ENCODE measurements at places on chromosomes 6 and 20.

- no peak for DNase-seq
Observed at GRCh38 chr20:6888736-6889395, 121.4 kb downstream of the BMP2 start.

DNA sequence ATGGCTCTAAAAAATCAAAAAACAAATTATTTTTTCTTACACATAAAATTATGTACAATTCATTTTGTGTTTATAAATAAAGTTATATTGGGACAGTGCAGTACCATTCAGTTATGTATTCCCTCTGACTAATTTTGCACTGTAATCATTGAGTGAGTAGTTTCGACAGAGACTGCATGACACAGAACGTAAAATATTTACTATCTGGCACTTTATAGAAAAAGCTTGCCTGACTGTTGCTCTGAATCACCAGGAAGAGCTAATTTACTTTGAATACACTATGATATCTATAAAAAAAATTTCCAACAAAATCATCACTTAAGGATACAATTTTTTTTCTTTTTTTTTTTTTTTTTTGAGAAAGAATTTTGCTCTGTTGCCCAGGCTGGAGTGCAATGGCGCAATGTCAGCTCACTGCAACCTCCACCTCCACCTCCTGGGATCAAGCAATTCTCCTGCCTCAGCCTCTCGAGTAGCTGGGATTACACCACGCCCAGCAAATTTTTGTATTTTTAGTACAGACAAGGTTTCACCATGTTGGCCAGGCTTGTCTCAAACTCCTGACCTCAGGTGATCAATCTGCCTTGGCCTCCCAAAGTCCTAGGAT lies 11.0 kb upstream of the KHDC1L start:
- DNase-seq: no peak

DNA sequence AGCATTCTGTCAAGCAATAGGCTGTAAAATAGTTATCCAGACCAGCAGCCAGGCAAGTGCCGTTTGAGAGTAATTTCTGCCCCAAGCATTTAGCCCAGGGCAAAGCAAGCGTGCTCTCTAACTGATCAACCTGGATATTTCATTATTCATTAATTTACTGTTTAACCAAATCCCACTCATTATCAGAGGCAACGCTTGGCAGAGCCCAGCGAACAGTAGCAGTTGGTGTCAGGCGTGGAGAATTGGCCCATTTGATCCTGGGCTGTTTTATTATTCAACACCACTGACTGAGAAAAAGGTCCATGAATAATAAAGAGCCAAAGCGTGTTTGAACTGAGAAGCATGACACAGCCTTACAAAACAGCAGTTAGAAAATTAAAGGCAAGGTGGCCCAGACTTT lies 35.3 kb downstream of the TFAP2B start:
- no peak for DNase-seq

DNA sequence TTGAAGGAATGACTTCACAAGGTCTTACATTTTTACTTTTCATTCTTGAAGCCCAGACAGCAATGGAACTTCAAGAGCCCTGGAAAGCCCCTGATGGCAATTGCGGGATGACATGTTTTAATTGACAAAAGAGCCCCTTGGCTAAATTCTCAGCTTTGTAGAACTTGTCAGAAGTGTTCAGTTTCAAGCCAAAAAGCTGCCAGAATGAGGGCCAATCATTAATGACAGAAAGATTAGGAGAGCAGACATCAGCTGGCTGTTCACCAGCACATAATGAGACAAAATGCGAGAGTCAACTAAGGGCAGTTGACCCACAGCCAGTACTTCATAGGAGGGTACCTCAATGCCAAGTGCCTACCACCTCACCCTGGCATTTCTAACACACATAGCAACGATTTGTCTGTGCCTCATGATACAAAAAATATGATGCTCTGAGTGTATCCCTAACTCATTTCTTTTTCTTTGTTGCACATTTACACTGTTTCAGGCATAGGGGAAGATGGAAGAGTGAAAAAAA lies 243.1 kb downstream of the MYLK4 start:
- DNase-seq: no peak

DNA sequence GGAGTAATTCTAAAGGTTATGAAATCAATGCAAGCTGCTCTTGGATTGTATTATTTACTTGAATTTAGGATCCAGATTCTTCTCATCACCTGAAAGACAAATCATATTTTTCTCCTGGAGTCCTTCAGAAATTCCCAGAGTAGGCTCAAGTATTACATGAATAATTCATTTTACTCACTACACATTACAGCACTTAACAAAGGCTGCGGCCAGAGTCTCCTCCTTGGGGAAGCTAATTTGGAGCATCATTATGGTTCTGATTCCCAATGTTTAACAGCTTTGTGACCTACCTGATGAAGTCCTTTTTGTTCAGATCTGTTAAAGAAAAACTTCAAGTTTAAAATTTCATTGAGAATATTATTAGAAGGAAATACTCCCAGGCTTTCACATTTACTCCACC lies 28.7 kb downstream of the GRIK2 start:
- DNase-seq: no peak

GRCh38 chr20:33079259-33079658 lies at the start of gene BPIFB4:
BPIFB4 (plus strand) TSS chr20:33079643; CDS start chr20:33081527, 1,884 bp downstream.
- no peak for DNase-seq

- DNase-seq: no peak
Observed at GRCh38 chr6:79802657-79803300, 144.6 kb downstream of the ELOVL4 start.

DNA sequence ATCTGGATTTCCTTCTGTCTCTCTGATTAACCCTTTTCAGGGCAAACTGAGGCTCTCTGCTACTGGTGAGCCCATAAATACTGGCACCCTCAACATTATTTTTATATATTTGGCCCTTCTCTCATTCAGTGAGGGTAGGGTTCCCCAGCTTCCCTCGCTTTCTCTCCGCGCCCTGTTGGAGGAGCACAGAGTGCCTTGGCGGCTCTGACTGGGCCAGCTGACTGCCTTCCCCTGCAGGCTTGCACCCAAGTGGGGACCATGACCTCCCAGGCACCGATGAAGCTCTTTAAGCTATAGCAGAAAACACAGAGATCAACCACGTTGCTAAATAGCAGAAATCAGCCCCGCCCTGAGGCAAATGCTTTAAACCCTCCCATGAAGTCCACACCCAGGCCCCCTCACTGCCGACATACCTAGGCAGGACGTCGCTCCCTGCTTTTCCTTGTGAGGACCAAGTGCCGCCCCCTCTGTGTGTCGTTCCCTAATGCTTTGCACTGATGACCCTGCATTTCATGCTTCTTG lies 105.0 kb downstream of the HUS1B start:
- DNase-seq: no peak

DNA sequence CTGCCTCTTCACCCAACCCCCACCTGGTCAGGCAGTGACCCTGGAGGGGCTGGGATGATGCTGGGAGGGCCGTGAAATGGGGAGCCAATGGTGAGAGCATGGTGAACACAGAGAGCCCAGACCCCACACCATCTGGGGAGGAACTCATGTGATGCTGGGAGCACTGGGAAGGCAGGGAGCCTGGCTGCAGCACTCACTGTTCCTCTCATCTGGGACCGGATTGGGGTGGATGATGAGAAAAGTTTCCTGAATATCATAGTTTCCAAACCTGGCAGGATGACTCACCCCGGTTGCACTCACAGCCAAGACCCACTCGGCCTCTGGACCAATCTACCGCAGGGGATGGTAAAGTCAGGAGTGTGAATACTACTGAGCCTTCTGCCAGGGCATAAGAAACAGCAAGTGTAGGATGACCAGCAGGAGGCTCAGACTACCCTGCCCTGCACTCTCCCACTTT lies 21.8 kb downstream of the ULBP1 start:
- no peak for DNase-seq

DNA sequence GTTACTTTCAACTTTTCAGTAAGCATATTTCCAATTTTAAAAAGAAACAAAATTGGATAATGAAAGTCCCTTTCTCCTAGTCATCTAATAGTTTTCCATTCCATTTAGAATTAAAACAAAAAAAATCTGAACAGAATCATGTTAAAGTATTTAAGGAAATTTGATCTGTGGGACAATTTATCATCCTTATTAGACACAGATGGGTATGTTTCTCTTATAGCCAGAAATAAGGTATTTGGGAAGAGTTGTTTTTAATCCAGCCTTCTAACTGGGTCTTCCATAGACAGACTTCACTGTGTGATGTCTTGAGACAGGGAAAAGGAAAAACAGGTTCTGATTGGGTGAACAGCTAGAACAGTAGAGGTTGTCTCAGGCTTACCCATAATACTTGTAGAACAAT lies 39.5 kb upstream of the STXBP5 start:
- DNase-seq: no peak

GRCh38 chr20:41373251-41373783 lies 6.7 kb upstream of the EMILIN3 start:
- no peak for DNase-seq

DNA sequence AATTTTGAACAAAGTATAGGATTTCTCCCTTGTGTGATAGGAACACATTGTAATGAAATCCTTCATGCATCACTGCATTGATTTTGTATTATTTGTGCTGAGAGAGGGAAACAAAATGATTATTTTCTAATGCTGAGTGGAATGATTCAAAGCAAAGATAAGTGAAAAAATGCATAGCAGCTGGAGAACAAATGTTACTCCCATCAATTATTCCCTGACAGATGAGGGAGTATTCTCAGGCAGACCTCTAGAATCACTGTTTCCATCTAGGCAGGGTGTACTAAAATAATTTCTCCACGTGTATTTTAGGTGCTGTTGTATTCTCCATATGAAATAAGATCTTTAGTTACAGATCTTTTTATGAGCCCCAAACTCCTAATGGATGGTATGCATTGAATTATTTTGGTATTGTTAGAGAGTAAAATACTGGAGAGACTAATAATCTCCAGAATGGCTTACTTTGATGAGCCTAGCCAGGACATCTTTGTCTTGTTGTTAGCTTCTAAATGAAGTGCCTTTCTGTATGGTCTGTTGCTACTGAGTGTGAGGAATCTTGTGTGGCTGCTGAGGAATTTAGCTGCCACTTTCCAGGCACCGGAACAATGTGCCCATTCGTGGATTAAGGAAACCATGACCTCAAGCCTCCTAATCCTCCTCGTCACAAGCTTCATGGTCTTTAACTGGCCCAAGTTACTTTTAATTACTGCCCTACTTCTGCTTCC lies 39.6 kb downstream of the RNF217 start:
- DNase-seq: no peak

DNA sequence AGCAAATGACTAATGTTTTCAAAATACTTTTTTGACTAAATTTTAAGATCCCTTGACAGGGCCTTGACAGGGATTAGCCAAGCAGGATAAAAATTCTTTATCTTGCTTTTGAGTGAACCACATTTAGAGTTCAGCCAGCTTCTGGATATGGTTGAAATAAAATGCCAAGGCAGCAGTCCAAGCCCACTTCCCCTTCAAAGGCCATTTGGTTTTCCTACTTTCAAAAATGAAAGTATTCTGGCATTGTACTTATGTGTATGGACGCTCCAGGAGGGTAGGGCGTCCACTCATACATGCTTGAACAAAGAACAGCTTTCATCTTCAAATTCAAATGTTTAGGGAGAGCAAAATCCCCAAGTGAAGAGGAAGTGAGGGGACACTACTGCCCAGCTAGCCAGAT lies 82.3 kb upstream of the BCLAF1 start:
- DNase-seq: no peak

GRCh38 chr6:13425943-13426931 lies 61.2 kb downstream of the GFOD1 start:
- no peak for DNase-seq

- DNase-seq: no peak
Observed at GRCh38 chr6:106659859-106660258, 30.5 kb downstream of the QRSL1 start.

- no peak for DNase-seq
Observed at GRCh38 chr6:100134703-100135102, 140.7 kb upstream of the MCHR2 start.

DNA sequence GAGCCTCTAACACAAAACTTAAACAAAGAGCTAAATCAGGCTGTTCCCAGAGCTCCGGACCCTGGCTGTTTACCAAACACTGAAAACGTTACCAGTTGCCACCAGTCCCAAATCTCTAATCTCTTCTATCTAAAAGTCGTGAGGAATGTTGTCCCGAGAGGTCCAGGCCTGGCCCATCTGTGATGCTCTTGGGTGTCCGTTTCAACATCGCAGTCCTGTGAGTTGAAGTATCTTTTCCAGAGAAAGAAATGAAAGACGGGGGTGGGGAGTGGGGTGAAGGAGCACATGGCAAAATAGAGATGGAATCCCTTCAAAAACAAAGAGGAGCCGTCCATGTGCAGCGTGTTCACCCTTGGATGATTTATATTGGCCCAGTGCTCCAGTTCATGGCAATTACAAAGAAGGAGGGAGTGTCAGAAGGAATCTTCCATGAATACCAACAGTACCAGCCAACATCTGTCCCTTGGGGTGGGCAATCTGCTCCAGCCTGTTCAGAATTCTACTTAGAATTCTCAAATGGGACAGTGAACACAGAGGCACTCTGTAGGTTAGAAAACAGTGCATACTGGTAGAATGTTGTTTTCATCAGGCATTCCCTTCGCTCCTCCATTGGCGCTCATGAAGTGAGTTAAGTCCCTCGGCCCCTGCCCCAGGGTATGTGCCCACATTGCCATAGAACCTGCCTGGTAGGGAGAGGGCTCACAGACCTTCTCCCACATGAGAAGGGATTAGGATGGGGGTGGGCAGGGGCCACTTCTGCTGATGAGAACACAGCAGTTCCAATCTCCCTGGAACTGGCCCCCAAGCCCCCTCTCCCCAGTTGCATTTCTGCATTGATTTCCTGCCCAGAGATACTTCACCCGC lies 112.1 kb downstream of the LY86 start:
- no peak for DNase-seq

DNA sequence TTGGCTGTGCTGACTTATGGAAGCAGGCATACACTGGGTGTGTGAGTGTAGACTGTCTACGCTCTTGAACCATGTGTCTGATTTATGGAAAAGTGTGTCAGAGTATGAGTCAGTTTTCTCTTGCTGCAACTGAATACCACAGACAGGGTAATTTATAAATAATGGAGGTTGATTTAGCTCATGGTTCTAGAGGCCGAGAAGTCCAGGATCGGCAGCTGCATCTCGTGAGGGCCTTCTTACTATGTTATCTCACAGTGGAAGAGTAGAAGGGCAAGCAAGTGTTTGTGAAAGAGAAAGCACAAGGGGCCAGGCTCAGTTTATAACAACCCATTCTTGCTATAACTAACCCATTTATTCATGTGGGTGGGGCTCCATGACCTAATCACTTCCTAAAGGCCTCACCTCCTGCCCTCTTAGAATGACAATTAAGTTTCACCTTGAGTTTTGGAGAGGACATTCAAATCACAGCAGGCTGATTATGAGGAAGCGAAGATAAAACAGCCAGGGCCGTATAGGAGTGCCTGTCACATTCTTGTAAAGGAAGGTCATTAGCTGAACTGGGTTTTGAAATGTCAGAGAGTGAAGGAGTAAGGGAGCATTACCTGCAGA lies 6.7 kb downstream of the GPR31 start:
- DNase-seq: no peak

Measured in activated gamma-delta T cell (primary cell).